Cortex of kidney (tissue), 1 donor: ENCODE measurements at places on chromosomes 2 and 18.

GRCh38 chr2:232687382-232688160 lies 9.6 kb upstream of the GIGYF2 start:
- DNase-seq = no peak

- DNase-seq = no peak
These were observed 75.6 kb downstream of the TPO start for GRCh38 chr2:1488851-1489250.

DNA sequence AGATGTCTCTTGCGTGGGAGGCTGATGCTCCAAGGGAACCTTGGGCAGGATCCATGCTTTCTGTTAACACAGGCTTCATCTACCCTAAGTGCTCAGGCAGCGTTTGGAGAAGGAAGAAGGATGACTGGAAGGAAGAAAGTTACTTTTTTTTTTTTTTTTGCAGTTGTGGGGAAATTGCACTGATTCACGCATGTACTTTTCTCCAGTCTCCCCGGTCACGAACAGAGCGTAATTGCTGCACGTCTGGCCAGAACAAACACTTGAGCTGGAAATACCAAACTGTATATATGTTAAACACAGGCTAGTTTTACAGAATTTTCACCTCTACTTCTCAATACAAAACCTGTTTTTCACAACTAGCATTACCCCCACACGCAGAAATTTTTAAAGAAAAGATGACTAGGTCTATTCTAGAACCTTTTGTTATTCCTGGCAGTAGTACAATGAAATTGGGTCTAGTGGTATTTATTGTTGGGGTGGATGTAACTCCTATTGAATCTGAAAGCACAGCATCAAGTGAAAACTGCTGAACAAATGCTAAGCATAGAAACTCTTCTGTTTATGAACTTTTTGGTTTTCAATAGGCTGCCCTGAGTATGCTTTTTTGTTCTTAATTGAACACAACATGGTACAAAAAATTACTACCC lies 9.3 kb upstream of the SCYGR5 start:
- no peak for DNase-seq

DNA sequence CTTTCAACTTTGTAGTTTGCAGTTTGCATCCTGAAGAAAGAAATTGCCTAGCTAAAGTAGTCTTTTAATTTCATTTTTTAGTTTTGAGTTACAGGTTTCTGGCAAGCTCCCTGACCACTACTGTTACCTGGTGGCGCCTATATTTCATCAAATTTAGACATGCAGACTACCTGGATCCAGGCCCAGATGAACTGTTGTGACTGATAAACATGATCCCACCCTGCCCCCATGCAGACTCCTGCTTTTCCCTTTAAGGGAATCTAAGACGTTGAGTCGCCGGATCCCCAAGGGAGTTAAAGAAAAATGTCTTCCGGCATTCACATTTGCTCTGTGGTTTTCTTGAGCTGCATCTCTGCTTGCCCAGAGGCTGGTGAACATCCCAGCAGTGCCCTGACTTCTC lies 22.2 kb downstream of the METAP1D start:
- DNase-seq = no peak

GRCh38 chr2:157076526-157077161 lies 180.9 kb upstream of the GALNT5 start:
- DNase-seq = no peak

DNA sequence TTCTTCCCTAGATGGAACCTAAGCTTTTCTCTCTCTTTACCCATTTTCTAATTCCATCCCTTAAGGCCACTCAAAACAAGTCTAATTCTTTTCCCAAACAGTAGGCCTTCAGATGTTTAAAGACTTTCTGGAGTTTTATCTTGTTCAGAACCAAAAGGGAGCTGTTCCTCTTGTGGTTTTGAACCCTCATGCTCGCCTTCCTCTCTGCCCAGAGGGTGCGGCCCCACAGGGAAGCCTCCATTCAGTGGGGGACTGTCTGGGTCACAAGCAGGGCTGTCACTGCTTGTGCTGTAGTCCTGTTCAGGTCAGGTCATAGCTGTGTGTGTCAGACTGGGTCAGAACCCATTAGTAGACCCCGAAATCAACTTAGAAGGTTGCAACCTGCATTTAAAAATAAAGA lies 56.5 kb downstream of the TET3 start:
- DNase-seq = no peak

GRCh38 chr2:4122726-4123125 lies 419.4 kb downstream of the DCDC2C start:
- no peak for DNase-seq

DNA sequence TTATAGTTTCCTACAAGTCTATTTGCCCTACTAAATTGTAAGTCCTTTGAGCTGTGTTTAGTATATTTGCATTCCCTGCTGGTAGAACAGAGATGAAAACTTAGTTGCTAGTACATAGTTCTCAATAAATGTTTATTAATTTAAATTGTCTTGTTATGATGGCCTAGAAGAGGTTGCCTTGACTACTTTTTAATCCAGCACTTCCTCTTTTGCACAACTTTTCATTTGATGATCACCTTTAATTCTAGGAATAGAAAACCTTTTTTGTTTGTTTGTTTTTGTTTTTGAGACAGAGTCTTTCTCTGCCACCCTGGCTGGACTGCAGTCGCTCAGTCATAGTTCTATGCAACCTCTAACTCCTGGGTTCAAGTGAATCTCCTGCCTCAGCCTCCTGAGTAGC lies 6.7 kb downstream of the CFAP36 start:
- no peak for DNase-seq

GRCh38 chr2:183232161-183232865 lies 108.1 kb downstream of the NUP35 start:
- DNase-seq = no peak

GRCh38 chr2:113282747-113283533 lies 4.2 kb upstream of the PAX8 start:
- DNase-seq = no peak

DNA sequence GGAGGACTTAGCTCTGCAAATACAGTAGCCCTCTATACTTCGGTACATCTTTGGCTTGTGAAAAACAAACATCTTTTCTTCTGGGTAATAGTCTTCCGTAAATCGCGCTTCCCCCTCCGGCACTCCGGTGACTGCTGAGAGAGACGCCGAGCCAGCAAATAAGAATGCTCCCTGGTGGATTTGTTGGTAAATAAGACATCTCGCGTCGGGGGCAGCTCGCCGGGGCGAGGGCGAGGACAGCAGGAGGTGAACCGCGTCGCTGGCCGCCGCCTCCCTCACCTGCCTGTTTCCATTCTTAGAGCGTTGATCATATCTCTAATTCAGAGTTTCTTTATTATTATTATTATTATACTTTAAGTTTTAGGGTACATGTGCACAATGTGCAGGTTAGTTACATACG lies 117.6 kb downstream of the PMAIP1 start:
- no peak for DNase-seq

DNA sequence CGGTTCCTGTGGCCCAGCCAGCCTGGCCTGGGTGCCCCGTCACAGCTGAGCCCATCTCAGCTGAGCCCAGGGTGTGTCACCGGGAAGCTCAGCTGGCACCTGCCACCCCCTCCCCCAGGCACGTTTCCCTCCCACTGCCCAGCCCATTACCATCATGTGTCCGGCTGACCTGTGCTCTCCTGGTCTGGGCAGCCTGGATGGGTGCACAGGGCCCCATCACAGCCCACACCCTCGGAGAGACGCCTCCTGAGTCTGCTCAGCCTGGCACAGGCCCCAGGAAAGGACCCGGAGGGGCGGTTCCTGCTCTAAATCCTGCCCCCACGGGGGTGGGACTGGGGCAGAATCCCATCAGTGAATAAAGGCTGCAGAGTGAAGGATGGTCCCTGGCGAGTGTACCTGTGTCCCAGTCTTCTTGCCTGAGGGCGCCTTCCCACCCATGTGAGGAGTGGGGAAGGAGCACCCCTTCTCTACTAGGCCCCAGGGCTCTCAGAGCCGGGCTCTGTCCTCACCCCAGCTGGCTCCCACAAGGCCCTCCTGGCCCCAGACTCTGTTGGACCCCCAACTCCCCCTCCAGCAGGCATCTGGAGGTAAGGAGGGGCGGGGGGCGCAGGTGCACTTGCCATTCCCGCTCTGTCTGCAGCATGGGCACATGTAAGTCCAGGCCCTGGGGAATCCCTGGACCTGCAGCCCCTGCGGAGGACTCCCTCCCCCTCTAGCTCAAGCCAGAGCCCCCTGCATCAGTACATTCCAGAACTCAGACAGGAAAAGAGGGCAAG lies 21.2 kb downstream of the GPC1 start:
- no peak for DNase-seq

DNA sequence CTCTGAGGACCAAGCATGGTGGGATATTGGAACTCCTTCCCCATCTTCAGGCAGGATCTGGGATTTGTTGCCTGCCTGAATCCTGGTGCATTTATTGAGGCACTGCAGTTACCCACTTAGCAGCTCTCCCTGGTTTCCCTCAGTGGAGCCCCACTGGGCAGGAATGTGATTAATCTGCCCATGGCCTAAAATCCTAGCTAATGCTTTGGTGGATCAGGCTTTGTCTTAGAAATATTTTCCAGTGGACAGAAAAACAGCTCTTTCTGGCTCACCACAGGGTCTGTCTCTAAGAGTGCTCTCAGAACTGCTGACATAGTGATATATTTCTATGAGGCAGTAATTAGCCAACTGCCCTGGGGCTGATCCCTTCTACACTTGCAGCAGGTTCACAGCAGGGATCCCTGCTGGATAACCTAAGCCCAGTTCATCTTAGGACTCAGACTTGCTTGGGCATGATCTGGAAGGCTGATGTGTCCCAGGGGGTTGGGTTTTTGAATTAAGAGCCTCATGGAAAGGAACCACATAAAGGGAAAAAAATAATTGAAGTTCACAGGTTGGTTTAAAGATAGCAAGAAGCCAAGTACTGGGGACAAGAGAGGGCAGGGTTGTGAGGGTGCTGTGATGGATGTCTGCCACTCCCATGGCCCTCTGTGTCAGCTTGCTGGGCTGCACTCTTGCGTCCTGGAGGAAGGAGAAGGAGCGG lies 44.3 kb upstream of the ZDBF2 start:
- DNase-seq = no peak

GRCh38 chr2:236403125-236403524 lies 138.9 kb upstream of the ASB18 start:
- DNase-seq = no peak

- DNase-seq = no peak
These were observed 7.5 kb upstream of the BCL11A start for GRCh38 chr2:60560734-60561644.
